ENCODE measurements at places on chromosomes 13 and 19.
A peak's percentile ranks its signal among the peaks of the same experiment; 100 is the strongest.

DNA sequence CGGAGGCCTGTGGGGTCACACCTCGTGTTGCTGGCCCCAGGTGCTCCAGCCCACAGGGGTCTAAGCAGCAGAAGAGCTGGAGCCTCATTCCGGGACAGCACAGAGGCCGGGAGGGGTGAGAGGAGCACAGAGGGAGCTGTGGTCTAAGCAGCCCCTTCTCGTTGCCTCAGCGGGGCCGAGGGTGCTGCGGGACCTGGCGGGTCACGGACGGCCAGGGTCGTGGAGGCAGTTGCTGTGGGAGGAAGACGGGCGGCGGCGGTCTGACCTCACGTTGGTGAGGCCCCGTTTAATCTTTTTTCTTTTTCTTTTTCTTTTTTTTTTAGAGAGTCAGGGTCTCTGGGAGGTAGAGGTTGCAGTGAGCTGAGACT is 21.7 kb downstream of the PIAS4 start:
- no peak for DNase-seq

- peak; percentile 96 for DNase-seq
These were observed 3.8 kb downstream of the PDE4A start for GRCh38 chr19:10424011-10424637.

DNA sequence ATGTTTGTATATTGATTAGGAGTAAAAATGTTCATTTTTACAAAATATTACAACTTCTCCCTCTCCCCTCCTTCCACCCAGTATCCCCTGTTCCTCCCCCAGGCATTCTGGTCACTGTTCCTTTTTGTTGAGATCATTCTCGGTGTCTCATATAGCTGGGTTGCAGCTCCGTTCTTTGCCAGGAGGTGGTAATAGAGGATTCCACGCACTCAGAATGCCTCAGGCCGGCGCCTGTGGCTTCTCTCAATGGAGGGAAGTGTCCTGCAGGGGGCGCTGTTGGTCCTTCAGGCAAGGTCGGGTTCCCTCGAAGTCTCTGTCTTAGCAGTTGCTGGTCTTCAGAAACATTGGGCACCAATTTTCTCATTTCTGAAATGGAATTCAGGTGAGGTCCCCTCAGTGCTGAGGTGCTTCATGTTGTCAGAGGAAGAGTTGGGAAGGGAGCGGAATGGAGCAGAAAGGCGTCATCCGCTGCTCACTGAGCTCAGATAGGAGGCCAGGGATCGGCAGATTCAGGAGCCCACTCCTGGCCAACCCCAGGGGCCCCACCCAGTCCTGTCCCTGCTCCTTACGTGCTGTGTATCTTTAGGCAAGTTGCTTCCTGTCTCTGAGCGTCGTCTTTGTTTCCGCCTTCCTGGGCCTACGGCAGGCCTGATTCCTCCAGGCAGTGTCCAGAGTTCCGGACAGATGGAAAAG is 10.3 kb upstream of the GARIN5A start:
- no peak for DNase-seq

- DNase-seq, result no peak
These were observed 162.1 kb downstream of the ZIC5 start for GRCh38 chr13:99809496-99809895.

- no peak for DNase-seq
These were observed 876.5 kb downstream of the PCDH9 start for GRCh38 chr13:66353664-66354063.

- DNase-seq, result no peak
These were observed 699 bp downstream of the MEGF8 start for GRCh38 chr19:42325896-42326771.

DNA sequence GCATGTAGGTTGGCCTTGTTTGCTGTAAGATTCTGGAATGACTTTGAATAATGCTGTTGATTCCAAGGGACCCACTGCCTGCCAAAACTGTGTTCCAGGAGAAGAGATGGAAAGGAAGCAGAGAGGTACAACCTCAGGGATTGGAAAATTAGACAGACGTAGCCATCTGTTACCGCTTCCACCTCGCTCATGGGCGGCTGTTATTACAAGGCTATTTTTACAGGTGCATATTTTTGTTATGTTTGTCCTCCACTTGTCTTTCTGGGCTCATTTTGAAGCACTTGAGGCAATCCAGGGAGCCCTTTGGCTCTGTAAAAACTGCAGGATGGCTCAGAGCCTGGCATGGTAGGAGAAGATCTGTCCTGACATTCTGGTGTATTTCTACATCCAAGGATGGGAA is 276.4 kb upstream of the TMTC4 start:
- no peak for DNase-seq

- DNase-seq, result no peak
These were observed 57.7 kb upstream of the TUBA3C start for GRCh38 chr13:19239114-19239860.

DNA sequence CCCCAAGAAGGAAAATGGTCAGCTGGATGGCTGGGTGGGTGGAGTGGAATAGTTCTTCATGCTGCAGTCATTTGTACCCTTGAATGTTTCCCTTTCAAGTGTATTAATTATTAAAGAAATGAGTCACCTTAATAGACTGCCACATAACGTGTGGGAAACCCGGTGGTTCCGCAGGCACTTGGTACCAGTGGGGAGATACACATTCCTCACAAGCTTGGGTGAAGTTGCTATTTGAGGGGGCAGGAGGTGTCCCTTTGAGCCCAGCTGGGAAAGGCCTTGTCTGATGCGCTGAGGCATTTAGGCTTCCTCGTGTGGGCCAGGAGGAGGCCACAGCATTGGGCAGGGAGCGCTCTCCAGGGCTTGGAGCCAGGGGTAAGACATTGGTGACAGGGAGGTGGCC is 57.7 kb downstream of the ATP8A2 start:
- no peak for DNase-seq

- peak; percentile 79 for DNase-seq
These were observed 162.4 kb downstream of the FOXO1 start for GRCh38 chr13:40503966-40504591.

DNA sequence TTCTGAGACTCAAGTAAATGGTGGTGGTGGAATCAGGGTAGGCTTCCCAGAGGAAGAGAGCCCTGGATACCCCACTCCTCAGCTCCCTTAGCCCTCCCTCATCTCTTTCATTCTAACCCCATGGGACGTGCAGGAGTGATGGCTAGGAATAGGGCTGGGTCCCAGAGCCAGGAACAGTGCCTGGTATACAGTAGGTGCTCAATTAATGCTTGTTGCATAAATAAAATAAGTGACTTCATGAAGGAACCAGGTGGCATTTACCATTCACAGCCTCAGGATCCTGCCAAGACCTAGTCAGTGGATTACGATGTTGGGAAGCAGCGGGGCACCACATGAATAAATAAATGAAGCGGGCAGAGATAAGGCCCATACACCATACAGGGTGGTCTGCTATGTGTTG is 3.9 kb downstream of the UNC13A start:
- no peak for DNase-seq

- no peak for DNase-seq
These were observed 8.8 kb downstream of the ADAT3 start for GRCh38 chr19:1913781-1914577.

DNA sequence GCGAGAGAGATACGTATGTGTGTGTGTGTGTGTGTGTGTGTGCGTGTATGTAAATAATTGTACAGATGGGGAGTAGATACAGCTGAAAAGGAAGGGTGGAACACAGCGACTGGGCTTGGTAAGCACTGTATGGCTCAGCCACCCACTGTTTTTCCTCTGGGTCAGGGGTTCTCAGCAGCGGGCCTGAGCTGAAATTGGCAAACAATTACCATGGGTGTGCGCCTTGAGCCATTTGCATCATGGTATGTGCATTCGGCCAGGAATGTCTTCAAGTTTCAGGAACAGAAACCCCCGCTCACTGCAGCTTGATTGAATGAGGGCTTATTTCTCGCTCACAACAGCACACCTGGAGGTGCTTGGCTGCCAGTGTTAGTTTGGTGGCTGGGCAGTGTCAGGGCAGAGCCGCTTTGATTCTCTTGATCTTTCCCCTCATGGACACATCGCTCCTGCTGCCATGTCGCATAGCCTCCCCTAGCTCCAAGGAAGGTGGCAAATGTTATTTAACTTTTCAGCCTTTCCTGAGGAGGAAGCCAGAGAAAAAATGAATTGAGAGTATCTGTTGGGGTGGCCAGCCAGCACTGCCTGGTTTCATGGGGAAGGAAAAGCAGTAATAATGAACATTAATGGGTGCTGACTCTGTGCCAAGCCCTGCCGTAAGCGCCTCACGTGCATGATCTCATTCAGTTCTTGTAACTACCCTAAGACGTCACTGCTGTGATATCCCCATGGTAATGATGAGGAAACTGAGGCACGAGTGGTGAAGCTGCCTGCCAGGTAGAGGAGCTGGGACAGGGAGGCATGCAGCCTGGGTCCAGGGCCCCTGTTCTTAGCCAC is 126.9 kb downstream of the SIPA1L3 start:
- no peak for DNase-seq

GRCh38 chr13:21149568-21149967 is 26.8 kb downstream of the SKA3 start:
- no peak for DNase-seq

DNA sequence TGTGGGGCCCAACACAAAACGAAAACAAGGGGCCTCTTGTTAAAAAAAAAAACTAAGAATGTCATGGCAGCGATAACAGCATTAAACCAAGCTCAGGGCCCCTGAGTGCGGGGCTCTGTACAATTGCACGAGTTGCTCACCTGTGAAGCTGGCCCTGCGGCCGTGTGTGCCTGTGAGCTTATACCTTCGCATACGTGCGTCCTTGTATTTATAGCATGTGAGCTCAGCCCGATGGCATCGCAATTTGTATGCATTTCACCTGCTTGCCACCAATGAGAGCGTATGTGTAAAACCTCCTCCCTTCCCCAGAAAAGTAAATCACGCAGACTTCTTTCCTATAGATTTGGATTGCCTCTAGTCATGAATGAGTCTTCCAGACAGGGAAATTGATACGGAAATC is 17.1 kb downstream of the HNRNPM start:
- no peak for DNase-seq

DNA sequence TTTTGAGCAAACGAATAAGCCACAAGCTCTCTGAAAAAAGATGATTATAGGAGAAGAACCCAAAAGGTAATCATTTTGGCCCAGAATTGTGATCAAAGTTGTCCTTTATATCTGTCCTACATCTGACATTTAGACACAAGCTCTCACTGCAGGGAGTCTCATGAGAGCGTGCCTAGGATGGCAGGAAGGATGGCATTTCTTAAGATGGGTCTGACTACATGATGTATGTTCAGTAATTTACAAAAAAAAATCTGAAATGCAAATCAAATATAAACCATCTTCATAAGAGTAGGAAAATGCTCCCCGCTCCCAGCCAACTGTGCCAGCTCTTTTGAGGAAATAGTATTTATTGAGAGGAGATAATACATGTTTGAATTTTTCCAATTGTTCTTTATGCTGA is 81.0 kb upstream of the MBNL2 start:
- DNase-seq, result no peak

DNA sequence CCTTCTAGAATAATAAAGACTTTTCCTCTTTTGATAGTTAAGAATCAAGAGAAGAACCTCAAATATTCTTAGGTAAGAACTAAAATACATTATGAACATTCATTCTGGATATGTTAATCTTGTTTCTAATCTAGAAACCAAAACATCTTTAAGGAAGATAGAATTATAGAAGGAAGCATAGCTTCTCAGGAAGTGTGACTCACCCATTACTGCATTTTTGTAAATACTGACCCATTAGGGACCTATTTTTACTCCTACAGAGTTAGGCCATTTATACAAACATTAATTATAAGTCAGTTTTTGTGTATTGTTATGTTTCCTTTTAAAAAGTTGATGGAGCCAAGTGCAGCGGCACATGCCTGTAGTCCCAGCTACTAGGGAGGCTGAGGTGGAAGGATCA is 147.1 kb downstream of the NUFIP1 start:
- peak; percentile 43 for DNase-seq

DNA sequence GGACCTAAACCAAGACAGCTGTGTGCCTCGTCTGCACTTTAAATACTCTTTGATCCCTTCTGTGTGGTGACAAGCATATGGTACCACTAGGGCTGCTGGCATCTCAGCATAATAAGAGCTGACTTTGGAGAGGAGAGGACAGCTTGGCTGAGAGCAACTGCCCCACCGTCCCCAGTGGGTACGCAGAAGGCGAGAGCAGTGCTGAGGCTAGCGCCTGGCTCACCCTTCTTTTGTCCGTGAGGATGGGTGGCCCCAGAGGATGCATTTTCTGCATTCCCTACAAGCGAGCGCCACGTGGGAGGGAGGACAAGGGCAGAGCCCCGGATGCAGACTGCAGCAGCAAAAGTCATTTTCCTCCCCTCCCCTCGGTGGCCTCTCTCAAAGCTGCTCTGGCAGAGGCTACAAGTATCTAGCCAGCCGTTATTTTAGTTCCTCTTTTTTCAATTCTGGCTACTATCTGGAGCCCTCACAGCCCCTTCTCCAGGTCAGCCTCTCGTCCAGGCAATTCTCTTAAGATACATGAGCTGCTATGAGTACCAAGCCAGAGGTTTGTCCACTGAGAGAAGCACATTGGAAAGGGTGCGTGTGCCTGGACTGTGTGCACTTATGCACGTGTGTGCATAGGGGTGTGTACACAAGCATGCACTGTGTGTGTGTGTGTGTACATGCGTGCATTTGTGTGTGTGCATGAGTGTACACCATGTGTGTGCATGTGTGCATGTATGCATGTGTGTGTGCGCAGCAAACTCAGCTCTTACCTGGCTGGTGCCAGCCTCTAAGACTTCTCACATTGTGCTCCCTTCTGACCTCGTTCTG is 51.3 kb downstream of the RAB20 start:
- no peak for DNase-seq

GRCh38 chr19:44698492-44699201 is at the start of gene CEACAM16:
CEACAM16 (plus strand) TSS chr19:44699151; CDS start chr19:44701457, 2,306 bp downstream.
- DNase-seq, result no peak

GRCh38 chr19:9848060-9848459 is 12.9 kb downstream of the PIN1 start:
- no peak for DNase-seq

GRCh38 chr19:3095441-3096191 is 1.5 kb downstream of the GNA11 start:
- no peak for DNase-seq

GRCh38 chr13:106440866-106441265 is 94.6 kb downstream of the EFNB2 start:
- no peak for DNase-seq

DNA sequence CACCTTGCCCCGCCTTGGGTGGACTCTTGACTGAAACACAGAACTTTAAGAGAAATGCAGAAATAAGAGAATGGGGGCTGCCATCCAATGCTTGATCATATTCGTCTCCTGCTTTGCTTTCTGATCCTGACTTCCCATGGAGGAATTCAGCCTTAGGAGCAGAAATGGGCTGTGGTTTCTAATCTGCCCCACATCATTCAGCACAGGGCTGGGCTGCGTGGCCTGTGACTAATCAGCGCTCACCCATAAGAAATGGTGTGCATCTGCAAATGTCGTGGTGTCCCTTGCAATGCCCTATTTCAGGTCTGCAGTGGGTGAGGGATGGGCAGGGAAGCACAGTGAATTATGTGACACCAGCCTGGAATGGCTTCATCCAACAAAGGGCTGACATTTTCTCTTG is 60.7 kb upstream of the URI1 start:
- peak; percentile 68 for DNase-seq

Data from hepatic stellate cell (primary cell).